ENCODE measurements at places on chromosomes 11 and 22. TPM values are rescaled to one million over a fixed set of nuclear protein-coding genes. Genes with fewer than 3 reads are reported as not detected.

DNA sequence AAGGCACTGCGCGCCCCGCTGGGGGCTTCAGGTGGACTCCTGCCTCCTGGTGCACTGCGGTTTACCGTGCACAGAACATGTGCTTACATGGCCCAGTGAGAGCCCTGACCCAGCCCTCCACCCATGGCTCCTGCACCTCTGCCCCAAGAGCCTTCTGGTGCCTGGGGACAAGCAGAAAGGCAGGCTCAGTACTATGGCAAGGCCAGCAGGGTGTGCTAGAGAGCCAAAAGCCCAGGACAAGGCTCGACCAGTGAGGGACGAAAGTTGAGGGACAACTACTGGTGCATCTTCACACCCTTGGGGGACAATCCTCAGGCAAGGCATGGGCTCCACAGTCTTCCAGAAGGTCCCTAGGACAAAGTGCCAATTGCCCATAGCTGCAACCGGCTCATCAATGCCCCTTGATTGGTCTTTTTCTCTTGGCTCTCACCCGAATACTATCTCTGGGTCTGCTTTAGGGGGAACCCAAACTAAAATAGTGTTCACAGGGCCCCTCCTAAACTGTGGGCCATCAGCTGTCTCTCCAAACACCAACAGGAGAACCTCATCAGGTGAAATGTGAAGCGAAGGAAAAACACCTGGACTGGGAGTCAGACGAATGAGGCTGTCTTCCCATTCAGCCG lies 13.5 kb downstream of the PGA5 start:
- peak; percentile 92 for DNase-seq

DNA sequence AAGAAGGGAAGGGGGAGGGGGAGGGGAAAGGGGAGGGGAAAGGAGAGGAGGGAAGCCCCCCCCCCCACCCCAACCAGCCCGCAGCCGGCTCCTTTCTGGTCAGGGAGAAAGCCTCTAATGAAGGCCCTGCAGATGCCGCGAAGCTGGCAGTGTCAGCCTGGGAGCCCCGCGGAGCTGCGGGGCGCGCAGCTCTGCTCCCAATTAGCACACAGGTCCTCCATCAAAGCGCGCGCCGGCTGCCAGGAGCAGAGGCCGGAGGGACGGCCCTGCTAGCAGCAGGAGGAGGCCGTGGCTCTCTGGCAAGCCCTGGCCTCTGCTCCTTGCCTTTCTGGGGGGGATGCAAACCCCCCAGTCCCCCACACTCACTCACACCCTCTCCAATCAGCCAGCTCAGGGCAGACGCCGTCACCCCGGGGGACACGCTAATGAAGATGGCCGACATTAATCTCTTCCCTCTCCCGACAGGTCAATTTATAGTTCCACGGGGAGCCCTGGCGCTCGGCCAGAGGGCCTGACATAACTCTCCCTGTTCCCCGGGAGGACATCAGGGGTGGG lies 70.5 kb upstream of the TCF20 start:
- DNase-seq, result peak; percentile 86

MRPL49 gene
- total RNA-seq, result 89.9 TPM

GRCh38 chr22:27345691-27346090 lies 455.9 kb downstream of the MN1 start:
- DNase-seq, result no peak

DNA sequence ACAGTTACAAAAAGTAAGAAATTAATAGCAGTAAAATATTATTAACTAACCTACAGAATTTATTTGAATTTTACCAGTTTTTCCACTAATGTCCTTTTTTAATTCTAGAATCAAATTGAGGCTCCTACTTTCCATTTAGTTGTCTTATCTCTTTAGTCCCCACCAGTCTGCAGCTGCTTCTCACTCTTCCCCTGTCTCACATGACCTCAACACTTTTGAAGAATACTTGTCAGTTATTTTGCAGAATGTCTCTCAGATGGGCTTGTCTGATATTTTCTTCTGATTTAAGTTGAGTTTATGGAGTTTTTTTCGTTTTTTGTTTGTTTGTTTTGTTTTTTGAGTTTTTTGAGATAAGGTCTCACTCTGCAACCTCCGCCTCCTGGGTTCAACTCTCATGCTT lies 74.3 kb upstream of the ADORA2A start:
- DNase-seq, result no peak

GRCh38 chr11:70538641-70539359 lies 140.5 kb downstream of the CTTN start:
- DNase-seq, result peak; percentile 64

DNA sequence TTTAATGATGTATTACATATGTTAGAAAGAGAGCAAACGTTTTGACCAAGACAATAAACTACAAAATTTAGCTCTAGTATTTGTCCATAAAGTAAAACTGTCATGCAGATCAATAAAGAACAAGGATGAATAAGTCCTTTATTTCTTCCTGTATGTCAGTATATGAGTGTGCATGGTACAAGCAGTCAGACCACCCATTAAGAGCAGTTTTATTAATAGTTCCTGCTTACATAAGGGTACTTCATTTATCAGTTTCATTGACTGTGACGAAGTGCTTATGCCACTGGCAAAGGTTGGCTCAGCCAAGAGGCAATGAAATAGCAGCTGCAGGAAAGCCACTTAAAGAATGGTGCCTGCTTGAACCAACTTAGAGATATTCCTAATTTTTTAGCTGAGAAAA lies 913.0 kb upstream of the CNTN5 start:
- DNase-seq, result no peak

ACTN3 gene
- total RNA-seq, result 36.9 TPM

DNA sequence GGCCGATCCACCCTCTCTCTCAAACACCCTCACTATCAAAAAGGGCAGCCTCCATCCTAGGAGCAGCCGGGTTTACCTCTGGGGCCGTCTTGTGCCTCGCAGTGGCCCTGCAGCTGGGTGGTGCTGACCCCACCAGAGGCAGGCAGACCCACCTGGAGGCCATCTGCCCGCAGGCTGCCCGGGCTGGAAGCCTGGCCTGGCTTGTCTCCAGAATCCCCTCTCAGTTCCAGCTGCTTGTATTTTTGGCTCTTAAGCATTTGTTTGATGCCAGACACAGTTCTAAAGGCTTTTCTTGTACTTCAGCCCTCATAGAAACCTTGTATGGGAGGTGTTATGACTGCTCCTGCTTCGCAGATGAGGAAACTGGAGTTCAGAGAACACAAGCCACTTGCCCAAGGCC lies 4.2 kb upstream of the NFAM1 start:
- no peak for DNase-seq

DNA sequence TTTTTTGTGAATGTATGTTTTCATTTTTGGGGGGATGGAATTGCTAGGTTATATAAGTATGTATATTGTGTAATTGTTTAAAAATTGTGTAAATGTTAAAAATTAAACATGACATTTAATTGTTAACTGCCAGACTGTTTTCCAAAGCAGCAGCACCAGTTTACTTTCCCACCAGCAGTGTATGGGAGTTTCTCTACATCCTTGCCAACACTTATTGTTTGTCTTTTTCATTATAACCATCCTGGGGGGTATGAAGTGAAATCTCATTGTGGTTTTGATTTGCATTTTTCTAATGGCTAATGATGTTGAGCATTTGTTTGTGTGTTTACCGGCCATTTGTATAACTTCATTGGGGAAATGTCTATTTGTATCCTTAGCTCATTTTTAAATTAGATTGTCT lies 31.7 kb upstream of the RRAS2 start:
- no peak for DNase-seq

DNA sequence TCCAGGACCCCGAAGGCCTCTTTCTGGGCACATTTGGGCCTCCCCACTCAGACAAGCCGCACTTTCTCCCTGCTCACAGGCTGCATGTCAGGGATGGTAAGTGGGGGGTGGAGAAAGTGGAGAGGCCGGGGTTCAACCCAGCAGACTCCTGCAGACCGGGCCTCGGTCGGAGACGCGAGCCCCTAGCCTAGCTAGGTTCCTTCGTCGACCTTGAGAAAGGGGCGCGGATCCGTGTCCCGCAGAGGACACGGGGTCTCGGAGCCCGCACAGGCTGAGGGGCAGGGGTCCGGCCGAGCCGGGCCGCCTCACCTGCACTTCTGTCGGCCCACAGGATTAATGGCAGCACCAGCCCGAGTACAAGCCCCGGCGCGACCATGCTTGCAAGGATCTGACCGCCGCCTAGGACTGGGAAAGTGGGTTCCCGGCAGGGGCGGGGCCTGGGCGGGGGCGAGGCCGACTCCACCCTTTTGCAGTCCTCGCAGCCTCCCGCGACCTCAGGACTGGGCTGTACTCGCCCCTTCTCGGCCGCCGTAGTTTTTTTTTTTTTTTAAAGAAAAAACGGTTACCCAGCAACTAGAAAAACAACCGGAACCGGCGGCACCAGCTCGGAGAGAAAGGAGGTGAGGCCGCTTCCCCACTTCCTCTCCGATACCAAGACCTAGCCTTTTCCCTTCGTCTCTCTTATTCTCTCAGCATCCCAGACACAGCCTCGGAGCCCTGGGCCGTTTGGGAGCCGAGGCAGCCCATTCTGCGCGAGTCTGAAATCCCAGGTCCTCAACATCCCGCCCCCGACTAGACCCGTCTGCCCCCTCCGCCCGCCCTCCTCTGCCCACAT lies at the start of the genes SIAE and SPA17:
Gene SIAE, minus strand, starts transcription at position 407 of the 835 bp plus-strand sequence. Its CDS starts 31 bp downstream, at position 376.
Gene SPA17, plus strand, starts transcription at position 572 of the 835 bp plus-strand sequence. CDS start 1,361 bp downstream, outside the sequence.
- peak; percentile 96 for DNase-seq

MUC2 gene
- not detected for total RNA-seq

KIF18A gene
- 21.4 TPM for total RNA-seq

Measured in H7 (cell line).